ENCODE measurements at places on chromosomes 3 and 15.
A peak's percentile ranks its signal among the peaks of the same experiment; 100 is the strongest.

DNA sequence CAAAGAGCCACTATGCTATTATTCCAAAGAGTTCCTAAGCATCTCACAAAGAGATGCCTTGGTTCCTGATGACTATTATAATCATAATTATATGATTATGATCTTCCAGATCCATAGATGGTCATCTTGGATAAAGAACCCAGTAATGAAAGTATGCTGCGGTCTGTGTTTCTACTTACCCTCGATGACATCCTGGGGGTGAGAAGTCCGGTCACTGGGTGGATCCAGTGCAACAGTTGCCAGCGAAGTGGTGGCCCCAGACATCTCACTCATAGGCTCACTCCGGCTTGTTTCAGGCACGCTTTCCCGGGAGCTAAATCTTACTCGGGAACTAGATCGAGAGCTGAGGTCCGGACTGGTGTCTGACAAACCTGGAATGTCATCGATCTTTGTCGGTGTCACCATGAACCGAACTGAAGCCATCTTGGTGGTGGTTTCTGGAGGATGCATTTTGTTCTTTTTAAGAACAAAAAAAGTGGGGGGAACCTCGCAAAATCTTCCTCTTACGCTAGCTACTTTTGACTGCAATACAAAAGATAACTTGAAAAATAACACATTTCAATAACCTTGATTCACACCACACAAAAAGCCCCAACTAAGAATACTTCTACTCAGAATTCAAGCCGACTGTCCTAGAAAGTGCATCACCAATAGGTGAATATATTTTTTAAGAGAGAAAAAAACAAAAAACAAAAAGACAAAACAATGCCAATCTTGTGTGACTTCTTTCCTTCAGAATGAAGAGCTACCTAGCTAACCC lies 1.2 kb downstream of the SLC12A6 start:
- no peak for DNase-seq

DNA sequence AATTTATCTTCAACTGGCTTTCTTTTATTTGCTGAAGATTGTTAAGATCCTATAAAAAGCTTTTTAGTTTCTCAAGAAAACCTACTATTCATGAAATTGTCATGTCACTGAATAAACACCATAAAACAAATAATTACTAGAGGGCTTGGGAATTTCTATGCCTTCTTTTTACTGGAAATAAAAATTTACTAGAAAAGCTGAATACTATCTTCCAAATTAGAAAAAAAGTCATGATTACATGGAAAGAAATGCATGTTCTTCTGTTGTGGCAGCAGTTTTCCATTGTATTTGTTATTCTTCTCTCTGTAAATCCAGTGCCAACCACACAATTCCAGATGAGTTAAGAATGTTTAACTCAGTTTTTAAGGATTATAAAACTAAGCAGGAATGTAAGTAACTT lies 153.8 kb downstream of the RAP2B start:
- no peak for DNase-seq

GRCh38 chr3:114274929-114275328 lies 18.9 kb upstream of the TIGIT start:
- DNase-seq = peak; percentile 75

DNA sequence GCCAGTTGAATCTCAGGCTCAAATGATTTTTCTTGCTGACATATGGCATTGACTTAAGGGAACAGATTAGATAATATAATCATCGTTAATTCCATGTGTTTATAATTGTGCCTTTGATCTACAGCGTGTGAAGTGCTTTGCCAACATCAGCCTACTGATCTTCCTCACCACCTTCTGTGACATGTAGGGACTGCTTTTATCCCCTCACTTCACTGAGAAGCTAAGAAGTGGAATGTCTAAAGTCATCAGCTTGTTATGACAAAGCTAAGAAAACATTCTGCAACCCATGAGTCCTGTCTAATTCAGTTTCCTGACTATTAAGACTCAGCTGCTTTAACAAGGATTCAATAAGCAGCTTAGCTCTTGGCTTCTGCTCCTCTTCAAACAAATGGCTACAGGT lies 106.0 kb downstream of the MYH15 start:
- DNase-seq = peak; percentile 15

GRCh38 chr3:38690185-38690584 lies 40.7 kb upstream of the SCN5A start:
- no peak for DNase-seq

DNA sequence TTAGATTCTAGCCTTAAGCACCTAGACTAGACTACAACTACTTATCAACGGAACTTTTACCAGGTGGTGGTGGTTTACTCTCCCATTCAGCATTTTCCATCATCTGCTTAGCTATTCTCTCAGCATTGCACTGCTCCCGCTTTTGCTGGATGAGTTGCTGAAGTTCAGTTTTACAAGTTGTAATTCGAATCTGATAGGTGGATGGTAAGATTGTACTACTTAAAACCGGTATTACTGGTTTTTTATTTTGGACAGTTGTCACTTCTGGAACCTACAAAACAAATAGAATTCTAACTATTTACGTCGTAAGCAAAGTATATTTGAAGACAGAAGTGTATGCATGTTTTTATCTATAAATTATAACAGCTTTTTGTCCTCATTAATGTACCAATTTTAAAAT lies 41.1 kb downstream of the PIK3R4 start:
- DNase-seq = no peak

Measured in kidney tubule cell (primary cell).